ENCODE measurements at places on chromosomes 16 and 17.

DNA sequence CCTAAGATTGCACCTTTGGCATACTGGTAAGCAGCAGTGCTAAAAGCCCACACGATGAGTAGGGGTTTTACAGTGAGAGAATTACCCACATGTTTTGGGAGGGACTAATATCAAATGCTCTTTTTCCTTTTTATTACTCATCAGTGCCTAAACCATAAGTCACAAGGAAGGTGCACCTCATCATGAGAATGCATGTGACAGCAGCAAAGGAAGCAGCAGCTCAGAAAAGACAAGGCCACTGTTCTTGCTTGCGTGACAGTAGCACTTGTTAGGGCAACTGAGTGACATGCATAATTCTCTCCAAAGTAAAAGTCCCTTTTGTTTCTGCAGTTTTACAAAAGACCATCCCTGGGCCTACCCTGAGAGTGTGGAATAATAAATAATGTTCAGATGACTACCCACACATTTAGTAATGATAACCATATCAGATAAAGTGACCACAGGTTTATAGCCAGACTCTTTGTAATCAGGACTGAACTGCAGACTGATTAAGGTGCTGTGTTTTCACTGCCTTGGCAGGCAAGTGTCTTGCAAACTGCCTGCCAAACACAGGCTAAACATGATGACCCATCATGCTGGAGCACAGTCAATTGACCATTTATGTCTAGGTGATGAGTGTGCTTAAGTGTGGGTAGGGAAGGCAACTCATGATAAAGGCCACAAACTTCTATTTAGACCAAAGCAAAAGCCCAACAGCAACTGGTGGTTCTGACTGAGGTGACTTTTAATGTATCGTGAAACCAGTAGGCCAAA, 1751.4 kb downstream of the TP53TG3F start:
- peak; percentile 64 for DNase-seq

GRCh38 chr17:80097127-80097621, 4.2 kb upstream of the GAA start:
- no peak for DNase-seq

DNA sequence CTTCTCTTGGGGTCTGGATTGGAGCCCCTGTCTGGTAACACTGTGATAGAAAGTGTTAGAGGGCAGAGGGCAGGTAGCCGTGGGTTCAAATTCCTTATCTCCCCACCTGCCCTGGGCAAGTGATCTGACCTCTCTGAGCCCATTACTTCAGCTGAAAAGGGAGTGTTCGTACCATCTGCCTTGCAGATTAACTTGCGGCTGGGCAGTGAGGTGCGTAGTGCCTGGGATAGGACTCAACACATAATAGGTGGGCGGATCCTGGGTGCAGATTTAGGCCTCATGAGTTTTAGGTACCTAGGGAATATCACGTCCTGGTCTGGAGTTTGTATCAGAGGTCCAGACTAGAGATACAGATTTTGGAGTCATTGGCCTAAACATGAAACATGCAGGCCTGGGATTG, 329.6 kb downstream of the CPPED1 start:
- DNase-seq, result no peak

DNA sequence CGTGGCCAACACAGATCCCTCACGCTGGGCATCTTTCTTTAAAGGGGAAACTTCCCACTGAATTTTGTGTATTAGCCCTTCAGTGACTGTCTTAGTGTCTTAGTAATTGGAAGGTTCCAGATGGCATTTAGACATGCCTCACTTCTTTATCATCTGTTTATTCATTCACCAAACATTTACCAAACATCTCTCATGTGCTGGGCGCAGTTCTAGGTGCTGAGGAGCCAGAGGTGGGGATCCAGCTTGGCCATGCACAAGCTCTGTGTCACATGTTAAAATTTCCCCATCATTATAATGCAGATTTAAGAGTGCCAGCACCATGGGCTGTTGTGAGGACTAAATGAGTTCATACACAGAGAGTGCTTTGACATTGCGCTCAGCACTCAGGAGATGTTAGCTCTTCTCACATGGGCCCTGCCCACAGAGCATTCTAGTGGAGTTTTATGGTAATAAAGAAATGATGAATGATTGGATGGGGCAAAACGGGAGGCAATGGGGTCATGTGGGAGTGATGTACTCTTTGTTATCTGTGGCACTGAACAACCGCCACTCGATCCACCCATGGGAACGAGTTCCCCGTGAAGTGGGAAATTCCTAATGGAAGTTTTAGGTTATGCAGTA, 119.7 kb downstream of the SNX29 start:
- DNase-seq, result no peak

DNA sequence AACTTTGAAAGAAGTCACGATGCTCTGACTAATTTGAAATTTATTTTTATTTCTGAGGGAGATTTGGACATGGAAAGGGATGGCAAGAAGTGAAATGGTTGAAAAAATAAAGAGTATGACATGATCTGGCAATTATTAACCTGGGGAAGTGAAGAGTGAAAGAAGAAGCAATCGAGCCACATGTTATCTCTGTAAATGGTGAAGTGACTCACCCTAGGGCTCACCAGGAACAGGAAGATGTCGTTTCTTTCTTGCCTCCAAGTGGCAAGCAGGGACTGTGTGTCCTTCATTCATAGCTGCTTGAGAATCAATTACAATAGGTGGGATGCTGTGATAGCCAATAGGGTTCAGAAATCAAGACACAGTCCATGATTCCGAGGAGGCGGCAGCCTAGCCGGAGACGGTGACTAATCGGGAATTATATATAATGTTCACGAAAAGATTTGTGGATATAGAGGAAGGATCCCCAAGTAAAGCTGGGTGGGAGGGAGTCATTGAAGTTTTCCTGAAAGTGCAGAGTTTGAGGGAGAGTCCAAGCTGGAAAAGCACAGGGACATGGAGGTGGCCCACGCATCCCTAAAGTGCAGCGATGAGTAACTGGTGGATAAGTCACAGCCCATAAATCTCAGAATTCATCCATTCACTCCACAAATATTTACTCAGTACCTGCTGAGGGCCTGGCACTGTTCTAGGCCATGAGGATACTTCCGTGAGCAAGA, 18.2 kb upstream of the KRT20 start:
- DNase-seq, result peak; percentile 99

- no peak for DNase-seq
Observed at GRCh38 chr17:806781-807522, 24.8 kb downstream of the MRM3 start.

GRCh38 chr16:90026135-90026534, 6.9 kb upstream of the DBNDD1 start:
- DNase-seq, result no peak

- no peak for DNase-seq
Observed at GRCh38 chr16:50450957-50451356, 82.2 kb upstream of the BRD7 start.

DNA sequence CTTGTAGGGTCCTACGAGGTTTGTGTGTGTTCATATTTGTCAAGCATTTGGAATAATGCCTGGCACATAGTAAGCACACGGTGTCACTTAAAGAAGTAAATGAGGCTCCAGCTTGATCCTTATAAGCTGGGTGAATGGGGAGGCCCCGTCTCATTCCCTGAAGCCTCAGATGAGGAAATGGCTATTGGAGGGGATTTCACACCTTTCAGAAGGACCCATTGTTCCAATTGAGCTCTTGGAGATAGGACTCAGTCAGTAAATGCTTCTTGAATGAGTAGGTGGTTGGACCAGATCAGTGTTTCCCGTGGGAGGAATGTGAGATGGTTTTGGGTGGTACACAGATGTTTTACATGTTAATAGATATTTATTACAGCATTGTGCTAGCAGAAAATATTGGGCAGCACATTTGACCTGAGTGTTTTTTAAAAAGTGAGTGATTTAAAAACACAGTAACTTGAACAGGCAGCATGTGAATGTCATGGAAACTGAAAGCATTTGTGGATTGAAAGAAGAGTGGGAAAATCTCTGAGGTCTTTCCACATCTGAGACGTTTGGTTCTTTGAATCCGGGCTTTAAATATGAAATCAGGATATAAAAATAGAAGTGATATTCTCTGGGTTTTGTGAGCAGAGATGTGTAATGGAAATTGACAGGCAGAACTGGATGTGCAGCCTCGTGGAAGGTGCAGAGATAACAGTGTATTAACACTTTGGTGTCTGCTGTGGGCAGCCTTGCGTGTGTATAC, 36.4 kb upstream of the ARHGAP17 start:
- no peak for DNase-seq

DNA sequence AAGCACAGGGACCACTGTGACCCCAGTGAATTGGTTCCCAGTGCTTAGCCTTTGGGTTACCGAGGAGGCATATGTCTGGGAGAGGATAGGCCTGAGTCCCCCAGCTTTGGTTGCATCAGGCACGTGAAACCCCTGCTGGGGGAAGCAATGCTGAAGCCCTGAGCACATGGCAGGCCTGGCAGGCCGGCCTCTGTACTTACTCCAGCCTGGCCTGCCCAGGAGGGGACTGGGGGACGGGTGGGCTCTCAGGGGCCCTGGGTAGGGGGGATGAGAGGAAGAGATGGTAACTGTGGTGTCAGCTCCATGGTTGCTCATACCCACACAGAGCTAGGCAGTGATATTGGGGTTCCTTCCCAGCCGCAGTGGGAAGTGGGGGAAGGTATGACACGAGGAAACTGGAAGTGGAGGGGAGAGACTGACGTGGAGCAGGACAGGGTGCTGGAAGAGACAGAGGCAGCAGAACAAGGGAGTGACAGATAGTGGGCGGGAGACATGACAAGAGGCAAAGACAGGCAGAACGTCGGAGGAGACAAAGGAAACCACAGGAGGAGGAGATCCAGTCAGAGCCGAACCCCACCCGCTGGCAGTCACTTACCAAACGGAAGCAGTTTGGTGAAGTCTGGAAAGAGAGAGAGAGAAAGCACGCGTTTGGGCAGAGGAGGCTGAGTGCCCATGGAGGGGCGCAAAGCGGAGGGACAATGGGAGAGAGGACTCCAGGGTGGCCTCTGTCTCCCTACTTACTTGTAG, 9.1 kb downstream of the TMEM208 start:
- no peak for DNase-seq

GRCh38 chr16:8935989-8936388, 27.7 kb downstream of the USP7 start:
- DNase-seq, result no peak

DNA sequence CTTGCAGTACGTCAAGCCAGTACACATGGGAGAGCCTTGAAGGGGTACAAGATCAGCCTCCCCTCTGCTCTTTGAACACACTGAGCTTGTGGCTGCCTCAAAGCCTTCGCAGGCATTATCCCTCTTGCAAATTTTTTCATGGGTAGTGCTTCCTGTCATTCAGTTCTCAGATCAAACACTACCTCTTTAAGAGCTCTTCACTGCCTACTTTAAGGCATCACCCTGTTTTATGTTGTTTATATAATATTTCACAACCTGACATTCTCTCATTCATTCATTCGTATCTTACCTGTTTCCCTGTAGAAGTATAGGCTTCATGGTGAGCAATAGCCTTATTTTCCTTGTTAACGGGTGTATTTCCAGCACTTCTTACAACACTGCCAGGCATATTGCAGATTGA, 269.1 kb downstream of the CDH13 start:
- no peak for DNase-seq

DNA sequence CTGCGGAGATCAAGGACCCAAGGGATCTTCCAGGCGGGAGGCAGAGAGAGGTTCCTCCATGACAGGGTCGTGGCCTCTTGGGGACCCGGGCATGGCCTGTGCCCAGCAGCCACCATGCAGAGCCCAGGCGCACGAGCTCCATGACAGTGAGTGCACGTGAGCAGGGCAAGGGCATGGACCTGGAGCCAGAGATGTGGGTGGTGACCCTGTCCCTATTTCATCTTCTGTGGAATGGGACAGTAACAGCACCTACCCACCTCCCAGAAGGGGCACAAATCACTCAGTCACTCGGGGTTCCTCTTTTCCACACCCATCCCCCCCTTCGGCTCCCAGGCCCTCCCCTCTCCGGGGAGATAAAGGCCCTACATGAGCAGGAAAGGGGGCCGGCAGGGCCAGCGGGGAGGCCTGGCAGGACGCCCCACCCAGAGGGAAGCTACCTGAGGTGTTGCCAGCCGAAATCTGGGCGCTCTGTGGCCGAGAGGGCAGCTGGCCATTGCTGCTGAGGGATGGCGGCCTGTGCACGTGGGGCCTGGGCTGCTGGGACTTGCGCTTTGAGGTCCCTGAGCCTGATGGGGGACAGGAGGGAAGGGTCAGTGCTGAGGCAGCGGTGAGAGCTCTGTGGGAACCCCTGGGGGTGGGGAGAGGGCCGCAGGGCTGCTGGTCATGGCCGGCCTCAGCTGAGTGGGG, 10.4 kb downstream of the UBALD2 start:
- DNase-seq, result no peak

DNA sequence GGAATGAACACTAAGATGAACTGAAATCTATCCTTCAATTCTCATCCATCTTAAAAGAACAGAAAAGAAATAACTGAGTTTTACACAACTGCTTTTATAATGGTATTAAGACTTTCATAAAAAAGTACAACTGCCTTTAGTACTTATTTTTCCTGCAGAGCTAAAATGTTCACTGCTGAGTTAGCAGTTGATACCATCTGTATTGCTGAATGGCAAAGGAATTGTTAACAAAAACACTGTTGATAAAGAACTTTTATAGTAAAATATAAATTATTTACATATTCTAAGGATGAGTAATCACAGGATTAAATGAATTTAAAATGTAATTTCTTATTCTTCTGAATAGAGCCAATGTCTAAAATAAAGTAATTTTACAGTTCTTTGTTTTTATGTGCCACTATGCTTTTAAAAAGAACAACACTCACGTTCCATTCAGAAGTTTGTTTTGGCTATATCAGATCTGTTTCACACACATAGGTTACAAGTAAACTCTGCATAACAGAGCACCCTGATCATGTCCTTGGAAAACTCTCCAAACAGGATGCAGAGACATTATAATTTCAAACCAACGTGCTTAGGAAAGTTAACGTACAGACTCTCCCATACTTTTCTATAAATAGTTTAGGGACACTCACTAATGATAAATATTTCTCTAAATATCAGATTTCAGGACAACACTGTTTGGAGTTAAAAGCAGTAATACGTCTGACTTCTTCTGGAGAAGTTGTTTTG, 151.1 kb downstream of the ITFG1 start:
- no peak for DNase-seq

DNA sequence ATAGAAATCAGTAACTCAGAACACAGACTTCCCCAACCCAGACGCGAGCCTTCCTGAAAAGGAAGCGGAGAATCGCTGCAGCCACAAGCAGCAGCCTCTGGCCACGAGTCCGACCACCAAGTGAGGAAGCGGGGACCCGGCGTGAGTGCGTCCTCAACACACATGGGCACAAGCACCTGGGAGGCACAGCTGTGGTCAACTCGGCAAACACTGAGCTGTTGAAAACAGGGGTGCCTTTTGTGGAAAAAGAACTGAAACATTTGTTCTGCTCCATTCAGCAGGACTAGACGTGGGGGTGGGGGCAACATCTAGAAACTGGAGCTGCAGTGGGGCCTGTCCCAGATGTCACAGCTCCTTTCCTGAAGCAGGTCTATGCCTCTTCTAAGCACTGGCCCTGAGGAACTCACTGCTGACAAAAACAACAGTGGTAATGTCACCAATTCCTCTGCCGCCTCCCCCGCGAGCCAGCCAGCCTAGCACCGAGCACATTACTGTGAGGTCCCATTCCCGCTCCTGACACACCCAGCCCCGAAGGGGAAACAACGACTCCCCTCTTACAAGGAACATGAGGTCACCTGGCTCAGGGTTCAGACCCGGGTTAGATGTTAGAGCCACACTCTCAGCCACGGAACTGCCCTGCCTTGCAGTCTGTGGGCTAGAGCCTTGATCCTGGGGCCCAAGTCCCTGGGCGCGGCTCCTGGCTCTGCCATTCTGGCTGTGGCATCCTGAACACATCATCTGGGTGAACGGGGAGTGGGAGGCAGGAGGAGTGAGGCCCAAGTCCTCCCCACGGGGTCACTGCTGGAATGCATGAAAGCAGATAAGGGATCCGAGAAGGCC, 29.0 kb downstream of the KDM8 start:
- no peak for DNase-seq
